ENCODE measurements at places on chromosomes 2 and 18.

- no peak for DNase-seq
Measured at GRCh38 chr2:231212329-231212845, 14.0 kb downstream of the ARMC9 start.

DNA sequence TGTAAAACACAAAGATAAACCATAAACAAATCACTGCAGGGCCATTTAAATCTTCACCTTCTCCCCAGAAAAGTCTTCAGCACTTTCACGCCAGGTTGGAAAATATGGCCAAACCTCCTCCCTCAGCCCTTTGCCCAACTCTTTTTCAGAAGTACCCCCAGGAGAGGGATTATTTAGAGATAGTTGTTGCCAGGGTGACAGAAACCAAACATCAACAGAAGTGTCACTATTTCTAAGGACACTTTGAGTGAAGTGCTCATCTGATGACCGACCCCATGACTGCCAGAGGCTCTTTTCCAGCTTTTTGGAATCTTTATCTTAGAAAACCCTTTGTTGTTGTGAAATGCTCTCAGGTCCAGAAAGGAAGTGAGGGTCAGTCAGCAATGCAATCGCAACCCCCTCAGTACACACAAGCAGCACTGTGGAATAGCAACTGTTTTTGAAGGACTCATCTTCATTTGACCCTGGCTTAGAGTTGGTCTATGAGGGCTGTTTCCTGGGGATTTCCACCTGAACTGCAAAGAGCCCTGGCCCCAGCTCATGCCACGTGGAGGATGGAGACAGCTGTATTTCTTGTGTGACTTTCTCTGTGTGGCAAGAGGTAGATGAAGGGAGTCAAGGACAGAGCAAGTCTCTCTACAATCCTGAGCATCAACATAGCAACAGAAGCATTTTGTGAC, 114.0 kb upstream of the STON1 start:
- DNase-seq = no peak

DNA sequence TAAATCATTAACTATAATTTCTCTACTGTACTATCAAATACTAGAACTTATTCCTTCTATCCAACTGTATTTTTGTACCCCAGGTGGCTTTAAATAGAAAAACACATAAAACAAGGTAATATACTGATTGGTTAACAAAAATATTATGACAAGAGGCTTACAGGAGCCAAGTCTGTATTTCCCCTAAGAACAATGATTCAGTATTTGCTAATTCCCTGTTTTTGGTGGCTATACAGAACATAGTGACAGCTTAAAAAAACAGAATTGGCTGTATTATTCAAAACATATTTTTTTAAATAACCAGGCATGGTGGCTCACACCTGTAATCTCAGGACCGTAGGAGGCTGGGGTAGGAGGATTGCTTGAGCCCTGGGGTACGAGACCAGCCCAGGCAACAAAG, 16.3 kb downstream of the RTN4 start:
- DNase-seq = no peak

GRCh38 chr2:42850016-42850805, 57.8 kb upstream of the HAAO start:
- DNase-seq = no peak

DNA sequence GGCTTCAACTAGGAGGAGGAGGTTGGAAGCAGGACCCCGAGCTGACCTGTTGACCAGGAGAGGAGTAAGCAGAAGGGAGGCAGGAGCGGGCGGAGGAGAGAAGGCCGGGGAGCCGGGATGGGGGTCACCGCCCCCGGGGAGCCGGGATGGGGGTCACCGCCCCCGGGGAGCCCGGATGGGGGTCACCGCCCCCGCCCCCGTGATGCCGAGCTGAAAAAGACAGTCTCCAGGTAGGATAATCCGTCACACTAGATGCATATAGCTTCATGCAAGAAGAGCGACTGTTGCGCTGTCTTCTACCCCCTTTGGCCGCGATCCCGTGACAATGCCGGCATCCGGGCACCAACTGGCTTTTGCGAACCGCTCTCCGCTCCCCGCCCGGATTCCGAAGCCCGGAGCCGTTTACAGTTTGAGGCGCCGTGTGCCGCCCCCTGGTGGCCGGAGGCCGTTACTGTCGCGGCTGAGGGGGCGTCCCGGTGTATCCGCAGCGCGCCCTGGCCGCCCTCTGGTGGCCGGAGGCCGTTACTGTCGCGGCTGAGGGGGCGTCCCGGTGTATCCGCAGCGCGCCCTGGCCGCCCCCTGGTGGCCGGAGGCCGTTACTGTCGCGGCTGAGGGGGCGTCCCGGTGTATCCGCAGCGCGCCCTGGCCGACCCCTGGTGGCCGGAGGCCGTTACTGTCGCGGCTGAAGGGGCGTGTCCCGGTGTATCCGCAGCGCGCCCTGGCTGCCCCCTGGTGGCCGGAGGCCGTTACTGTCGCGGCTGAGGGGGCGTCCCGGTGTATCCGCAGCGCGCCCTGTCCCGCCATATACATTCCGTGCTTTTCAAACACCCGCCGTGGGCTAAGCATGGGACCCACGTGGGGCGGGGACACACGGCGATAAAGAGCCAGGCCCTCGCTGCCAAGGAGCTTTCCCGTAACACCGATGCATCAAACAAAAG, 89.6 kb downstream of the ACTR3 start:
- DNase-seq = peak; percentile 41

DNA sequence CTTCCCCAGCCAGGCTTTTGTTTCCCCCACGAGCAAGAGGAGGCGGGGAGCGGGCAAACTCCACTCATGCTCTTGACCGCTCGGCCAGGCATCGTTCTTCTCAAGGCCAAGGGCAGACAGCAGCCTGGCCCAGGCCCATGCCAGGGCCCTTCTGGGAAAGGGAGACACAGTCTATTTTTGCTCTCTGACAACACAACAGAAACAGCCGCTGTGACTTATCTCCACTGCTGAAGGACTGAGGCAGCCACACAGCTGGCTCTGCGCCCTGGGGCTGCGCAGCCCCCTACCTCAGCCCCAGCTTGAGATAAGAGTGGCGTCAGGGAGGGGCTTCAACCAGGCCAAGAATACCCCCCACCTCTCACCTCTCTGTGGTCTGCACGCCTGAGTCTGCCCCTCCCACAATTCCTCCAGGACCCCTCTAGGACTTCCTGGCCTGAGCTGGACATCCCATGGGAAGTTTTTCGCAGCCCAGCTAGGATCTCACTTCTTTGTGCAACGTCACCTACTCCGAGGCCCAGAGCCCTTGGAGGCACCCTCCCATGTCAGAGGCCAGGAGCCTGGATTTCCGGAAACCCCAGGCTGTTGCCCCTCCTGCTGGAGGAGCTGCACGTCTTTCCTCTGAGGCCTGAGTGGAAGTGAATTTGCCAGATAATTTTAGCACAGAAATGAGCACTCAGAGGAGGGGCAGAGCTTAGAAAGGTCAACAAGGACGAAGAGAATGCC, 118.9 kb upstream of the OTOS start:
- no peak for DNase-seq

GRCh38 chr2:74278694-74279093, 64.5 kb downstream of the SLC4A5 start:
- no peak for DNase-seq

GRCh38 chr2:95531254-95531771, 46.8 kb upstream of the TRIM43B start:
- DNase-seq = no peak

- DNase-seq = no peak
Measured at GRCh38 chr2:159064446-159065301, 96.2 kb downstream of the TANC1 start.

Measured in CD4-positive, CD25-positive, alpha-beta regulatory T cell (primary cell).